Activated CD4-positive, alpha-beta T cell treated with anti-CD3 and anti-CD28 coated beads, Interleukin-2, amount 10 ng/mL, durations not matched to agents 24 days and 14 days (primary cell): ENCODE measurements at places on chromosomes 2 and 18. TPM values are rescaled to one million over a fixed set of nuclear protein-coding genes. Genes with fewer than 3 reads are reported as not detected.

- no peaks in the 10 kb centered on the region for H3K27me3 ChIP-seq
- H3K27ac ChIP-seq = peak overlapping the region; percentile 6
- peaks cover 15% of the 10 kb centered on the region for H3K36me3 ChIP-seq
- H3K4me3 ChIP-seq = no peak overlapping the region
These were observed 9.1 kb downstream of the NEURL3 start for GRCh38 chr2:96495982-96496629.

GRCh38 chr2:10668402-10669012, 21.3 kb downstream of the NOL10 start:
- peak; percentile 83 for DNase-seq
- no peak overlapping the region for H3K27ac ChIP-seq
- peaks cover 3% of the 10 kb centered on the region for H3K4me1 ChIP-seq
- no peaks in the 10 kb centered on the region for H3K27me3 ChIP-seq
- peaks cover 29% of the 10 kb centered on the region for H3K36me3 ChIP-seq
- no peak overlapping the region for H3K4me3 ChIP-seq

DNA sequence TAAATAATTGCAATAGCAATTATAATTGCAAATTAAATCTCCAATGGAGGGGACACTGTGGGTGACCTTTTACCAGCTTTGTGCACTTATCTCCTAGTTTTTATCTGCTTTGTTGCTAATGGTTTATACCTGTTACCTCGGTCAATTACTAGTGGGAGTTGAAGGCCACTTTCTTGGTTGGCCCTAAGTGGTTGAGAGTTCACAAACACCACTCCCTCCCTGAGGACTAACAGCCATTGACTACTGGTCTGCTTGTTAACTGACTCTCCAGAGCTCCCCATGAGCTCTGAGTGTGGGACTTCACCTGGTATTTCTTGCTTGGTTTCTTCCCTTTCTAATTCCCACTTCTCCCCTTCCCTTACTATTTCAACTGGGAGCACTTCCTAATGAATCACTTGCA, 27.2 kb downstream of the SERPINE2 start:
- H3K4me3 ChIP-seq = no peak overlapping the region
- no peak overlapping the region for H3K27ac ChIP-seq
- peaks cover 6% of the 10 kb centered on the region for H3K36me3 ChIP-seq
- DNase-seq = no peak
- H3K4me1 ChIP-seq = peaks cover 22% of the 10 kb centered on the region

GRCh38 chr2:165953306-165953654, 296 bp downstream of the TTC21B start:
- H3K4me1 ChIP-seq = peaks cover 5% of the 10 kb centered on the region
- H3K27ac ChIP-seq = no peak overlapping the region
- H3K27me3 ChIP-seq = no peaks in the 10 kb centered on the region
- H3K4me3 ChIP-seq = no peak overlapping the region
- DNase-seq = no peak

DNA sequence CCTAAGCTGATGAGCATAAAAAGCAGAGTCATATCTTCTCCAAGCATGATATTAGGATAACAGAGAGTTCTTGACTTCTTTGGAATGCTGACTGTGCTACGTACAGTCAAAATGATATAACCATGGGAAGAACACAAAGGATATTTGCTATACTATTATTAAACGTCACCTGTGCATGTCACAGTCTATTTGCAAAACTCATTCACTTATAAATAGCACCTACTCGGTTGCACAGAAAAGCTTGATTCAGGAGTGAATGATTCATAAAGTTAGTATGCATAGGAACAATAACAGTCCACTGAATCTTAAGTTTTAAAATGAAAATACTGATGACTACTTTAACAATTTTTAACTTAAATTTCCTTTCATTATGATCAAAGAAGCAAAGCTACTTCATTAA, 83.3 kb downstream of the SP3 start:
- H3K4me3 ChIP-seq = no peak overlapping the region
- H3K27ac ChIP-seq = no peak overlapping the region
- peaks cover 2% of the 10 kb centered on the region for H3K4me1 ChIP-seq
- no peak for DNase-seq
- H3K36me3 ChIP-seq = no peaks in the 10 kb centered on the region

GRCh38 chr2:55518841-55519165, 715 bp upstream of the CFAP36 start:
- peaks cover 12% of the 10 kb centered on the region for H3K4me1 ChIP-seq
- peak overlapping the region; percentile 95 for H3K27ac ChIP-seq
- H3K27me3 ChIP-seq = no peaks in the 10 kb centered on the region

DNA sequence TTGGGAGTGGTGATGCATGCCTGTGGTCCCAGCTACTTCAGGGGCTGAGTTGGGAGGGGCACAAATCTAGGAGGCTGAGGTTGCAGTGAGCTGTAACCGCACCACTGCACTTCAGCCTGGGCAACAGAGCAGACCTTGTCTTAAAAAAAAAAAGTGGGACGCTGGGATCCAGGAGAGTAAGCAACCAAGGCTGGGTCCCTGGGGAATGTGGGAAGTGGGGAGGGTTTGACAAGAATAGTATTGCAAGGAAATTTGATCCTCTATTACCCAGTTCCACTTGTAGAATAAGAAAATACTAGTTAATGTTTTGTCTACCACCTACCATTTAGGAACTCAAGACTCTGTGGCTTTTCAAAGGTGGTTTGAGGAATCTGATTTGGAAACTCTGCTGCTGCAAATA, 21.1 kb upstream of the DYTN start:
- peaks cover 3% of the 10 kb centered on the region for H3K4me1 ChIP-seq
- peaks cover 11% of the 10 kb centered on the region for H3K27me3 ChIP-seq
- no peaks in the 10 kb centered on the region for H3K36me3 ChIP-seq
- no peak overlapping the region for H3K4me3 ChIP-seq
- H3K27ac ChIP-seq = no peak overlapping the region

DNA sequence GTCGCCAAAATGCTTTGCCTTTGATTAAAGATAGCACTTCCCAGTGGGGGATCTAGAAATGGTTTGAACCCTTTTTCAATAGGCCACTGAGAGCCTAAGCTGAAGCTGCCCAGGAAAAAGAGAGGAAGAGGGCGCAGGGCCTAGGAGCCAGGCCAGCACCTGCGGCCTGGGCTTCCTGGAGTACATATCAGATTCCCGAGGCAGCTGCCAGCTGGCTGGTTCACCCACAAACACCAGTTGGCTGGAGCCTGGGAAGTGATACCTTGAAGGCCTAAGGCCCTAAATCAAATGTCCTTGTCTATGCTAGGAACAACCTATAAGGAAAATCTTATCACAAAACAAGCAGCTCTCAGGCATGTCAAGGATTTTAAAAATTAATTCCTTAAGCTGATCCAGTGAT, 37.1 kb downstream of the ANKRD44 start:
- H3K4me3 ChIP-seq = no peak overlapping the region
- peak overlapping the region; percentile 51 for H3K27ac ChIP-seq
- no peaks in the 10 kb centered on the region for H3K27me3 ChIP-seq
- H3K4me1 ChIP-seq = peaks cover 62% of the 10 kb centered on the region
- peaks cover 32% of the 10 kb centered on the region for H3K36me3 ChIP-seq
- no peak for DNase-seq

GRCh38 chr2:190088917-190089316, 26.4 kb upstream of the MSTN start:
- H3K4me3 ChIP-seq = no peak overlapping the region
- no peaks in the 10 kb centered on the region for H3K4me1 ChIP-seq
- H3K27me3 ChIP-seq = peaks cover 5% of the 10 kb centered on the region
- peak; percentile 84 for DNase-seq

DNA sequence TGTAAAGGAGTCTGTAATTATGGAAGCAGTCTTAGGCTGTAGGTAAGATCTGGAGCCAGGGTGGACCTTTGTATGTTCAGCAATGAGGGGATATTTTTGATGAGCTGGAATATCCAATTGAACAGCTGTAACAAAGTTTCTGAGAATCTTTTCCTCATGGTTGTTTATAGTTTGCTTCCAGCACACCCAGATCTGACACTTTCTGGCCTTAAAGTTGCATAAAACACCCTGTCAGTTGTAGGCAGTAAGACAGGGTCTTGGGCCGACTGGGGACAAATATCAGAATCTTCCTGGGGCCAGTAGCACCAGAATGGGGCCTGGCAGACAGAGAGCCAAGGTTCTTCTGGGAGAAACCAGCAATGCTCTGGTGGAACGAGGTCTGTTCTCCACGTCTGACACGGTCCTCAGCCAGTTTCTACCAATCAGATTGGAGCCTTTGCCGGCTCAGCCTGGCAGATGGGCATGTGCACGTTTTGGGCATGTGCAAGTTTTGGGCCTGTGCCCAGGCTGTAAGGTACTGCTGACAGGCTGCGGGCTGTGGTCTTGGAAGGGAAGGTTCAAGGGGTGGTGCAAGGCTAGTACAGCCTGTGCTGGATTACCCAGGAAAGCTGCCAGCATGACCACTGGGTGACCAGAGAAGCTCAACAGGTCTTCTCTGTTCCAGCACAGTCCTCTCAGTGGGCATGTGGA, 89.8 kb downstream of the PRKCE start:
- H3K4me1 ChIP-seq = no peaks in the 10 kb centered on the region
- peaks cover 2% of the 10 kb centered on the region for H3K27me3 ChIP-seq

GRCh38 chr2:68203587-68203986, 45.9 kb downstream of the PNO1 start:
- peak overlapping the region; percentile 86 for H3K27ac ChIP-seq
- peak overlapping the region; percentile 64 for H3K4me3 ChIP-seq
- H3K27me3 ChIP-seq = no peaks in the 10 kb centered on the region
- DNase-seq = peak; percentile 68

- H3K4me3 ChIP-seq = no peak overlapping the region
- H3K27ac ChIP-seq = no peak overlapping the region
These were observed 3.5 kb upstream of the THUMPD2 start for GRCh38 chr2:39782591-39782990.

DNA sequence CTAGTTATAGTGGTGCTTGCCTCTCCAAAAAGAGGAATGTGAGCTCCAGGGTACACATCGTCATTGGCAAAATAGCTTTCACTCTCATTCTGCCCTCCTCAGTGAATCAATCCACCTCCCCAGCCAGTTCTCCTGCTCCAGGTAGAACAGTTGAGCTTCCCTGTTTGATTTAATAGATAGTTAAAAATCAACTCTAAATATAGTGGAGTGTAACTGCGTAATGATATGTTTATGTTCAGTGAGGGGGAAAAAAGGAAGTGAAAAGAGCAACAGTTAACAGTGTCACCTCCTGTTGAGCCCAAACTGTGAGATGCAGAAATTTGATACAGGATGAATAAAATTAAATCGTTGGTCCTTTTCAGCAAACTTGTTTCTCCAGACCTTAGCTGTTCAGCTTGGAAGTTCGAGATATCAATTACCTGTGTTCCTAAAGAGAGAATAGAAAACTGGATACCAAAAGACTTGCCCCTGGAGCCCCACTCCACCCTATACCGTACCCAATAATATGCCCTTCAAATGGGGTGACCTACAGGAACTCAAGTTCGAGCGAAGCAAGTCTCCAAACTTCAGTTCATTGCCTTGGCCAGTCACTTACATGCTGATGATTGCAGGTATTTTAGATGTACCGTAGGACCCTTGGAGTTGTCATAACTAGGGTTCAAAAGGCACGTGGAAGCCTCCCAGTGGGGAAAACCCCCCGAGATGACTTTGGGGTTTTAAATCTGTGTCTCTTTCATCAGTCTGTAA, 708.4 kb downstream of the RNF144A start:
- no peak for DNase-seq
- H3K27me3 ChIP-seq = no peaks in the 10 kb centered on the region
- H3K36me3 ChIP-seq = peaks cover 4% of the 10 kb centered on the region

- no peaks in the 10 kb centered on the region for H3K27me3 ChIP-seq
- no peak for DNase-seq
- H3K27ac ChIP-seq = no peak overlapping the region
- H3K36me3 ChIP-seq = no peaks in the 10 kb centered on the region
These were observed 47.3 kb upstream of the MGAT5 start for GRCh38 chr2:134206573-134206972.

GRCh38 chr2:65053199-65053598, 3.0 kb upstream of the CEP68 start:
- H3K27me3 ChIP-seq = peaks cover 5% of the 10 kb centered on the region
- peaks cover 44% of the 10 kb centered on the region for H3K4me1 ChIP-seq
- peak overlapping the region; percentile 71 for H3K27ac ChIP-seq
- peak; percentile 86 for DNase-seq
- peaks cover 2% of the 10 kb centered on the region for H3K36me3 ChIP-seq

DNA sequence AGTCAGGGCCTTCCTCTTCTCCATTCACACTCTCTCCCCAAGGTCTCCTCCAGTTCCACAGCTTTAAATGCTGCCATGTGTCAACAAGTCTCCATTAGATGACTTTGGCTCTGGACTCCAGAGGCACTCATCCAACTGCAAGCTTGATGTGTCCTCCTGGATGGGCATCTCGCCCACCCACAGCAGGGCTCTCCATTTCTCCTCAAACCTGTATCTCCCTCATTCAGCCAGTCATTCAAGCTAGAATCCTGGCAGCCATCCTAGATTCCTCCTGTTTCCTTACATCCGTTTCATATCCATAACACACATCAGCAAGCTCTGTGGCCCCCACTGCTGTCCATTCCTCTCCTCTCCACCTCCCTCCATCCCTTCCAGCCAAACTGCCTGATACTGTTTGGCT, 88.4 kb upstream of the AFF3 start:
- peaks cover 11% of the 10 kb centered on the region for H3K4me1 ChIP-seq
- no peak overlapping the region for H3K4me3 ChIP-seq
- no peaks in the 10 kb centered on the region for H3K36me3 ChIP-seq
- DNase-seq = no peak
- no peak overlapping the region for H3K27ac ChIP-seq
- H3K27me3 ChIP-seq = peaks cover 4% of the 10 kb centered on the region

DNA sequence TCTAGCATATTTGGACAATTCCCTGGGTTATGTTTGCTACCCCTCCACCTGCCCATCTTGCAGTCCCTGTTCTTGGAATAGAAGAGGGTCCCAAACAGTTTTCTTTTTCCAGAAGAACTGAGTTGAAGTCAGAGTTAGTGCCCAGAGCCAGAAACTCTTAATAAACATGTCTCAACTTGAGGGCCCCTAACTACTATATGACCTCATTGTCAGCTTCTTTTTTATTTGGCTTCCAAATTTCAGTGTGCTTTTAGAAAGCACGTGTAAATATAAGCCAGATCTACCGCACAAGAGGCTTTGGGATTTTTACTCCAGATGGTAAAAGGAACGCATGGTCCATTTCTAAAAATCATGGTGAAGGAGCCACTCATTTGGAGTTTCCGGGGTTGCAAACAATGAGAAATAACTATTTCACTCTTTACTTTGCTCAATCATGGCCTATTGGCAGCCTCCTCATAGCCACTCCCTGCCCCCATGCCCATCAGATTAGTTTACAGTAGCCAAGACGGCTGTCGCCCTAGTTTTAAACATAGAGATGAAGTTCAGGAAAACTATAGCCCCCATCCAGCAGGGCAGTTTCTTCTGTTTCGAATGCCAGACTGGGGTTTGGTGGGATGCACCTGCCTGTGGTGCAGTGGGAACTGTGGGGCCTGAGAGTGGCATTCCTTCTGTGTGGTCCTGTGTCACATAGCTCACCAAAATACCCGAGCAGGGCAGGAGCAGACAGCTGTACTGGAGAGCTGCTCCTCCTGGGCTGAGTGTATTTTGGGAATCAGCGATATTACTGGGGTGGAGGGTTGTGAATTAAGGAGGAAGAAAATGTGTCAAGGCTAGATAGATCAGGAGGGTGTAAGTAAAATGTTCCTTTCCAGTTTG, 1.7 kb downstream of the MAPRE3 start:
- no peak for DNase-seq
- H3K36me3 ChIP-seq = no peaks in the 10 kb centered on the region
- H3K27me3 ChIP-seq = peaks cover 58% of the 10 kb centered on the region
- H3K27ac ChIP-seq = no peak overlapping the region
- peaks cover 17% of the 10 kb centered on the region for H3K4me1 ChIP-seq

GRCh38 chr18:76615065-76615733, 120.2 kb upstream of the ZNF516 start:
- peaks cover 2% of the 10 kb centered on the region for H3K4me1 ChIP-seq
- H3K4me3 ChIP-seq = no peak overlapping the region
- H3K27ac ChIP-seq = no peak overlapping the region
- H3K36me3 ChIP-seq = no peaks in the 10 kb centered on the region

Gene SP140
- total RNA-seq = 236 and 241 TPM in 2 replicates

Gene MALL
- total RNA-seq = 1.2 and 1.8 TPM in 2 replicates

Gene ECEL1
- 0.19 TPM in 1 of 2 replicates, not detected in the other for total RNA-seq

Gene PDCD1
- 79.6 and 83.3 TPM in 2 replicates for total RNA-seq
